CD4-positive, alpha-beta T cell (primary cell): ENCODE measurements at places on chromosomes 1 and 21. TPM values are rescaled to one million over a fixed set of nuclear protein-coding genes. Genes with fewer than 3 reads are reported as not detected.

DNA sequence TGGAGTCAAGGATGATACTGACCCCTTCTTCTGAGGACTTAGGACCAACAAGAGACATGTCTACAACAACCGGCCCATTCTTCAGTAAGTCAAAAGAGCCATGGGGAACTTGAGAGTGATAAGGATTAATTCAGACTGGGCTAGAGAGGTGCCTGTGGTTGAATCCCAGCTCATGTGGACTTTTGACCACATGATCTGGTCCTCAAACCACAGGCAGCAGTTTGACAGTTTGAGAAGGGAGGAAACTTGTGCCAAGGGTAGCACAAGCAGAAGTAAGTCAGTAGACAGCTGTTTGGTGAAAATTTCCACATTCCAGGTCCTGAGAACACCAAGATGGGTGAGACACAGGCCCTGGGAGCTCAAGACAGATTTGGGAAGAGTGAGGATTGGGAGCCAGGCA, 19.8 kb downstream of the SH3BP5L start:
- H3K27ac ChIP-seq, result no peak overlapping the region
- H3K4me1 ChIP-seq, result peaks cover 7% of the 10 kb centered on the region
- H3K36me3 ChIP-seq, result no peaks in the 10 kb centered on the region
- DNase-seq, result no peak

GRCh38 chr21:35236090-35236489, 187.0 kb upstream of the RUNX1 start:
- no peak for DNase-seq
- no peaks in the 10 kb centered on the region for H3K27me3 ChIP-seq
- no peak overlapping the region for H3K27ac ChIP-seq
- H3K4me3 ChIP-seq, result no peak overlapping the region
- no peaks in the 10 kb centered on the region for H3K36me3 ChIP-seq
- H3K4me1 ChIP-seq, result peaks cover 9% of the 10 kb centered on the region

DNA sequence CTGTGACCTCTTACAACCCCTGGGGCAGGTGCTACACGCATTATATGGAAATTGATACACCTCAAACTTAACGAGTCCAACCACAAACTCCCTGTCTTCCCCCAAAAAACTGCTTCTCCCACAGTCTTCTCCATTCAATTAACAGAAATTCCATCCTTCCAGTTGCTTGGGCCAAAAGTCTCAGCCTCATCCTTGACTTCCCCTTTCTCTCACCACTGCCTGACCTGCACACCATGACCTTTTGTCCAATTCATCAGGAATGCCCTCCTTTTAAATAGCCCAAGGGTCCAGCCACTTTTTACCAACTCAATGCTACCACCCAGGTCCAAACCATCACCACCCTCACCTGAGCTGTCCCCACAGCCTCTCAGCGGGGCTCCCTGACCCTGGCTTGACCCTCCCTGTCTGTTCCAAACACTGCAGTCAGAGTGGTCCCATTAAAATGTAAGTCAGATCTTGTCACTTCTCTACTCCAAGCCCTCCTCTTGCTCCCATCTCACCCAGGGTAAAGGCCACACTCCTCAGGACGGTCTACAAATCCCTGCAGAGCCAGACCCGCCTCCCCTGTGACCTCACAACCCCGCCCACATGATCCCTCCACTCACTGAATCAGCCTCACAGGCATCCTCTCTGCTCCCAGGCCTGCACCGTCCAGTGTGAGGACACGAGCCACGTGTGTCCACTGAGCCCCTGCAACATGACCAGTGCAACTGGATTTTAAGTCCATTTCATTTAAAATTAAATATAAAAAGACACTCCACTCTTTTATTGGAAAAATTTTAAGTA, 18.5 kb downstream of the KCNN3 start:
- no peak for DNase-seq
- no peak overlapping the region for H3K27ac ChIP-seq
- H3K36me3 ChIP-seq, result no peaks in the 10 kb centered on the region
- no peaks in the 10 kb centered on the region for H3K27me3 ChIP-seq
- H3K4me3 ChIP-seq, result no peak overlapping the region

CSMD2 gene
- not detected for total RNA-seq

- no peak overlapping the region for H3K4me3 ChIP-seq
- H3K4me1 ChIP-seq, result no peaks in the 10 kb centered on the region
- H3K27me3 ChIP-seq, result no peaks in the 10 kb centered on the region
Observed at GRCh38 chr1:214658785-214659184, 55.8 kb downstream of the CENPF start.

RASSF5 gene
- total RNA-seq, result 153 TPM
